ENCODE measurements at places on chromosomes 1 and 21.

- DNase-seq = no peak
Observed at GRCh38 chr1:3500265-3500835, 45.9 kb downstream of the ARHGEF16 start.

GRCh38 chr1:236320671-236321070 is 38.9 kb upstream of the ERO1B start:
- no peak for DNase-seq

GRCh38 chr1:1349256-1350012 is at the start of gene DVL1:
Gene DVL1, minus strand, starts transcription at chr1:1349418. Its CDS starts 353 bp downstream, at chr1:1349065.
- DNase-seq = no peak

- DNase-seq = peak; percentile 49
Observed at GRCh38 chr1:222582099-222582774, 7.5 kb downstream of the TAF1A start.

DNA sequence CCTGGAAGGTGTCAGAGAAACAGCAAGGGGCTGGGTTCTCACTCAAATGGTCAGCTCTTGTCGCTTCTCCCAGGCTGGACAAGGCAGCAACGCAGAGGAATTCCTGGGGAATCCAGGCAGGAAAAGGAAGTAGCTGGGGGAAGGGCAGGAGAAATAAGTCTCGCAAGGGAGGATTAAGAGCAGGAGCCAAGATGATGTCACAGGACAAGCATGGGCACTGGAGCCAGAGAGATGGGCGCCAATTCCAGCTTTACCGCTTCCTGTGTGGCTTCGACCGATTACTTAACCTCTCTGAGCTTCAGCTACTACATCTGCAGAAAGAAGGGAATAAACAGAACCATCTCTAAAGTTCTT is 70.5 kb downstream of the SSBP3 start:
- DNase-seq = no peak

DNA sequence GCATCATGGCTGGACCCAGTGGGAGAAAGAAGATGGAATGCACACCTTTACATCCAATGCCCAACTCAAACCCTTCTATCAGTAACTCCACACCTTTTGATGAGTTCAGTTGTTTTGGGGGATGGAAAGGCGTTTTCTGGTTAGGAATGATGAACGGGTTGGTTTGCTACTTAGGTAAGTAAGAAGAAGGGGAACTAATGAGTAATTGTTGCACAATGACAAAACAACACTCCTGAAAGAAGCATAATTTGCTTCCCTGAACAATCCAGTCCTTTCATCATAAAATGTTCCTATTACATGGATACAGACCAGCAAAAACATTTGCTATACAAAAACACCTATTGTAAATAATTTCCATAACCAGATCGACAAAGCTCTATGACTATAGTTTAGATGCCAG is 35.9 kb upstream of the NFIA start:
- DNase-seq = no peak

GRCh38 chr1:47214549-47214948 is 17.5 kb downstream of the TAL1 start:
- DNase-seq = no peak

DNA sequence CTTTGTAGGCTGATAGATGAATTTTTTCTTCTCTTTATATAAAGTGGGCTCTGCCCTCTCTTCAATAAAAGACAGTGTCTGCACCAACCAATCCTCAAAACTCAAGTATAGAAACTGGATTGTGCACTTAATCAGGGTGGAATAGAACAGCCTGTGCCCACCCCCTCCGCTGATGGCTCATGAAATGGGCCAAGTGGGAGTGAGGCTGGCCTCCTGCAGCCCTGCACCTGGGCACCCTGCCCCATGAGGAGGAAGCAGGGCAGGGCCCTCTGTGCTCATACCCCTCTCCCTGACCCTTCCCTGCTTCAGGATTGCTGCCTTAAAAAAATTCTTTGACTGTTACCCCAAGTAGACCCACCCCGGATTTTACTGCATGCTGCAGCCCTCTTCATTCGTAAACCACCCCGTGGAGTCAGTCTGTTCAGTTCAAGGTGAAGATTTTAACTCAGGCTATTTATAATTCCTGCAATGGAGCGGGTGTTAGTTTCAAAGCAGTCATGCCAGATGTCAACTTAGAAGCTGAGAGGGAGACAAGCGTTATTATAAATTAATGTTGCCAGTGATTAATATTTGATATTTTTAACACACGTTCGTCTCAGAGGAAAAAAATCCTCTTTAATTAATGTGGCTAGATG is 15.8 kb downstream of the PROK1 start:
- no peak for DNase-seq

- DNase-seq = no peak
Observed at GRCh38 chr1:232940262-232940661, 10.1 kb upstream of the NTPCR start.

DNA sequence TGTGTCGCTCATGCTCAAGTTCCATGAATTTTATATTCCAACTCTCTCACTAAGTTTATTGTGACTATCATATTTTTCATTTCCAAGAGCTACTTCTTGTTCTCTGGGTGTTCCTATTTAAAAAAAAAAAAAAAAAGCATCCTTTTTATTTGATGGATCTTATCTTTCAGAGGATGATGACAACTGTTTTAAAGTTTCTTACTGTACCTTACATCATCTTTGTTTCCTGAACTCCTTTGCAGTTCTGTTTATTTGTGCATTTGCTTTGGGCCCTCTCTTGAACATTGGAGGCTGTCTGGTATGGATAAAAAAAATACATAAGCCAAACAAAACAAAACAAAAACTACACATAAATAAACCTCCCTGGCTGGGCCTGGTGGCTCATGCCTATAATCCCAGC is 32.1 kb upstream of the FAM20B start:
- no peak for DNase-seq

DNA sequence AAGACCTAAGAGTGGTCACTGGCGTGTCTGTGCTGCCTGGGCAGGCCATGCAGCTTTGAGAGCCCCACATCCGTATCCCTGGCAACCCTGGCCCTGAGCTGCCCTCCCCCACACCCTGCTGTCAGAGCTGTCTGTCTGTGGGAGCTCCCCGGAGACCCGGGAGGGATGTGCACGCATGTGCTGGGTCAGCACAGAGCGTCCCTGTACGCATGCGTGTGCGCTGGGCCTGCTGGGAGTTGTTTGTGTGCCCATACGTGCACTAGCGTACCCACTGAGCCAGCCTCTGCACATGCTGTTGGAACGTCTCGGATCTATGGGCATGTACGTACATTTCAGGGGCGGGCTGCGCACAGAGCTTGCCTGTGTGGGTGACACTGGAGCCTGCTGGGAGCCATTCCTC is 89.3 kb downstream of the EPHB2 start:
- DNase-seq = no peak

DNA sequence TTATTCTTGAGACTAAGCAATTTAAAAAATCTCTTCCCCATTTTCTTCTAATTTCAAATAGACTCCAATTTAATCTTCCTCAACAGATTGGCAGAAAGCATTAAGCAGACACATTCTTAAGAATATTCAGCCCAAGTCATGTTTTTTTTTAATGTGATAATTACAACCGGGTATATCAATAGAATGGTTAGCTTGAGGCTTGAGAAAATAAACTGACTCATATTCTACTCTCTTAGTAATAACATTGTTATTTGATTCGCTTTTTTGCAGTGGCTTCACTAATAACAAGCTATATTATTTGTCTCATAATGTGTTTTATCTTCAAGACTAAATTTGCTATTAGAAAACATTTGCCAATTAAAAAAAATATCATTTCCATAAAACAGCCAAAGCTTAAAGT is 488.6 kb upstream of the RGS18 start:
- no peak for DNase-seq

- DNase-seq = peak; percentile 27
Observed at GRCh38 chr21:44438531-44439210, 16.6 kb upstream of the LRRC3 start.

- DNase-seq = no peak
Observed at GRCh38 chr1:81446000-81446669, 354.6 kb upstream of the ADGRL2 start.

DNA sequence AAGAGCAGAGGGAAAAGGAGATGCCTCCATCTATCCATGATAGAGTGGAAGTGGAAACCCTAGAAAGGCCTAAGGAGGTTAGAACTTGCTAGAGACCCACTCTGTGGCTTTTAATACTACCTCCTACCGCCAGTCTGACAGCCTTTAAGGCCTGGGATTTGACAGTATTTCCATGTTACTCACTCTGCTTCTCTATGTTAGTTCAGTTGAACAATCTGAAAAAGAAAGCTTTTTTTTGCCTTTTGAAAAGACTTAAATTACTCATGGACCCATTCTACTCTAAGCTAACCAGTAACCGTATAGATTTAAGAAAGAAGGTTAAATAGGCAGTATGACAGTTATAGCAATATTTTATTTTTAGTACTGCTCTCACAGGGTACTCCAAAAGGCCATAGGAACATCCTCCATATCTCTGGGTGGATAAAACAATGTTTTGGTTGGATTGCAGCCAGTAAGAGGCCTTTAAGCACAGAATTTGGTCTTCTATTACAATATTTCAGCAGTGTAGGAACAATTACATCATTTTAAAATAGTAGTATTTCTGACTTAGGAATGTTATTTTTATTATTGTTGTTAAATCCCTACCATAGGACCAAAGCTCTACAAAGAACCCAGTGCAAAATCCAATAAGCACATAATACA is 15.9 kb upstream of the GPR25 start:
- DNase-seq = no peak

DNA sequence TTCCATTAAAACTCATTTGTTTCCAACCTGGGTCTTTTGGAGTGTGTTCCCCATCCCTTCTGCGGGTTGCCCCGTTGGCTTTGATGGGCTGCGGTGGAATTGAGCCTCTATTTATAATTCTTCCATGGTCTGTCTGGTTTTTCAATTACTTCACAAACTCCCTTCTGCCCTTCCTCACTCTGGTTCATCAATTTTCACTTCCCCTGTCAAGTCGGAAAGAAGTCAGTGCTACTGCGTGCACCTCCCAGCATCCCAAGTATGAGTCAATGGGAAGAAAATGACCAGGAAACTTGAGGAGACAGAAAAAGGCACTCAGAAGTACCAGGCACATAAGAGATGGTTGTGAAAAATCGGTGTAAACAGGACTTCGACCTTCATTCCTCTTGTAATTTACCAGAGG is 126.2 kb downstream of the KAZN start:
- no peak for DNase-seq

DNA sequence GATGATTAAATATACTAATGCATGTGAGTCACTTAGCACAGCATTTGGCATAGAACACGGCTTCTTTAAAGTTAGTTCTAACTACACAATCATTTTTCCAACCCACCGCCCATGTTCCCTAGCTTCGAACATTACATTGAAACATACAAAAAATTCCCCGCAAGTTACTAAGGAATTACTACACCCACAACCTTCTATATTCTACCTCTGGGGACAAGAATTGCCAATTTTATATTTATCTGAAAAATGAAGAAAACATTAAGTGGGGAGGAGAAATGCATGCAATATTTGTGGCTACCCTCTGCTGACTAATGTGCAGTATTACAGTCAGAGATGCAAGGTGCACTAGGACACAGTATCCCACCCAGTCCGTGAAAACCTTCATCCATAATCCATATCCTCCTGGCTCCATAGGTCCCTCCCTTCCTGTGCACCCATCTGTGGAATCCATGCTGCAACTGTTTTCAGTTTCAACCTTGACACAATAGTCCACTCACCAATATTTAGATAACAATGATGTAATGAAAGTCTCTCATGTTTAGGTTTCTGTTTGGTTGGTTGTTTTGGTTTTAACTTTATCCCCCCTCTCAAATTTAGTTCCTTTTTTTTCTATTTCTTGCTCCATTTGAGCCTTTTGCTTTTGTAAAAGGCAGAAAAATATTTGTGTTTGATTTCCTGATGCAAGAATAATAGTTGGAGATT is 31.6 kb downstream of the RGS5 start:
- peak; percentile 24 for DNase-seq

GRCh38 chr1:169886422-169886821 is 7.3 kb downstream of the SCYL3 start:
- DNase-seq = no peak

DNA sequence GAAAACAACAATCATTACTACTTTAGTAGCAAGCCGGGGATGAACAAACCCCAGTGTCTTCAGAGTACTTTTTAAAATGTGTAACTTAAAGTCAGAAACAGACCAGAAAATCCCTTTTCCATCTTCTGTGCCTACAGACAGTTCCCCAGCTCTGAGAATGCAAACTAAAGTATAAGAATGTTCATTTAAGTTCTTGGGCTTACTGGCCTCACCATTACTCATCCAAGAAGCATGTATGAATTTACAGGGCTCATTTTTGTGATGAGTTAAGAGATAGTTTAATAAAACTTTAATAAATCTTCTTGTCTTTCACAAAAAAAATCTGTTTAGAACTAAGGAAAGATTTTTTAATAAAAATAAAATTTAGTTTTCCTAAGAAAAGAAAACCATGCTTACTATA is 4.6 kb downstream of the LPGAT1 start:
- DNase-seq = no peak

GRCh38 chr1:3251807-3252428 is 182.9 kb downstream of the PRDM16 start:
- DNase-seq = no peak

- DNase-seq = no peak
Observed at GRCh38 chr1:86191958-86192357, 35.4 kb upstream of the COL24A1 start.

Data from HT-29 (cell line).